ENCODE measurements at places on chromosomes 4 and X.

- no peak for DNase-seq
Observed at GRCh38 chr4:19945501-19945900, 306.2 kb upstream of the SLIT2 start.

DNA sequence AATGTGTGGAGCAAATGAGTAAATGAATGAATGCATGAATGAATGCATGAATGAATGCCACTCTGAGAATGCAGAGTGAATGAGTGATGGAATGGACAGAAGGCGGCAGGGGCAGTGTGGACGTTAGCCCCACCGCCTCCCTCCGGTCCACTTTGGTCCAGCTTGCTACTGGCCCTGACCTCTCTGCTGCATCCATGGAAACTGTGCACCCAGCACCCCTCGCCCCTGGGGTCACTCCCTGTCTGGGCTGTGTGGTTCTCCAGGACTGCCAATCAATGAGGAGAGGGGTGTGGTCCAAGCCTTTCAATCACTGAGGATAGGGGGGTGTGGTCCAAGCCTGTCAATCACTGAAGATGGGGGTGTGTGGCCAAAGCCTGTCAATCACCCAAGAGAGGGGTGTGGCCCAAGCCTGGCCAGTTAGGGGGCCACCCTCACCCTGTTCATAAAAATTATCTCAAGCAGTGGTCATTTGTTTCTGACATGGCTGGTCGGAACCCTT lies 39.2 kb upstream of the ASMTL start:
- DNase-seq, result no peak

DNA sequence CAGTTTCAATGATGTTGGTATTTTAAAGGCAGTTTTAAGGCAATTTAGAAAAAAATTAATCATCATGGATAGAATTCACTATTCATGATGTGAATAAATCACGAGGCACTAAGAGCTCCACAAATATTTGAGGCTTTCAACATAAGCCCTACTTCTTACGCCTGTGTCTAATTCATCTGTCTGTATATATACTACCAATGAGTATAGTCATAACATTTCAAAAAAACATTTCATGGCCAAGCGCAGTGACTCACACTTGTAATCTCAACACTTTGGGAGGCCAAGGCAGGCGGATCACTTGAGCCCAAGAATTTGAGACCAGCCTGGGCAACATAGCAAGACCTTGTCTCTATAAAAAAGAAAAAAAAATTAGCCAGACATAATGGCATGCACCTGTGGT lies 56.5 kb downstream of the FBXL5 start:
- DNase-seq, result no peak

- no peak for DNase-seq
Observed at GRCh38 chr4:99300934-99301333, 10.1 kb upstream of the ADH1A start.

GRCh38 chr4:126470862-126471261 lies 1156.1 kb downstream of the FAT4 start:
- no peak for DNase-seq

GRCh38 chr4:153622778-153623240 lies 61.3 kb upstream of the TLR2 start:
- no peak for DNase-seq

GRCh38 chrX:46125111-46125510 lies 420.1 kb downstream of the ZNF674 start:
- DNase-seq, result no peak

DNA sequence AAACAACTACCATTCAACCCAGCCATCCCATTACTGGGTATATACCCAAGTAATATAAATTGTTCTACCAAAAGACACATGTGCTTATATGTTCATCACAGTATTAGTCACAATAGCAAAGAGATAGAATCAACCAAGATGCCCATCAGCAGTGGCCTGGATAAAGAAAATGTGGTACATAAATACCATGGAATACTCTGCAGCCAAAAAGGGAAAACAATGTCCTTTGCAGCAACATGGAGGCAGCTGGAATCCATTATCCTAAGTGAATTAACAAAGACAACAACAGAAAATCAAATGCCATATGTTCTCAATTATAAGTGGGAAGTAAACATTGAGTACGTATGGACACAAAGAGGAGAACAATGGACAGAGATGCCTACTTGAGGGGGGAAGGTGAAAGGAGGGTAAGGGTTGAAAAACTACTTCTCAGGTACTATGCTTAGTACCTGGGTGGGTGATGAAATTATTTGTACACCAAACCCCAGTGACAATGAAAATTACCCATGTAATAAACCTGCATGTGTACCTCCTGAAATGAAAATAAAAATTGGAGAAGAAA lies 632.1 kb upstream of the AADAT start:
- DNase-seq, result no peak

All from NCI-H526 (cell line).